ENCODE measurements at places on chromosomes 3 and 15.

GRCh38 chr3:111047042-111047441 is 24.6 kb upstream of the NECTIN3 start:
- no peak for DNase-seq

DNA sequence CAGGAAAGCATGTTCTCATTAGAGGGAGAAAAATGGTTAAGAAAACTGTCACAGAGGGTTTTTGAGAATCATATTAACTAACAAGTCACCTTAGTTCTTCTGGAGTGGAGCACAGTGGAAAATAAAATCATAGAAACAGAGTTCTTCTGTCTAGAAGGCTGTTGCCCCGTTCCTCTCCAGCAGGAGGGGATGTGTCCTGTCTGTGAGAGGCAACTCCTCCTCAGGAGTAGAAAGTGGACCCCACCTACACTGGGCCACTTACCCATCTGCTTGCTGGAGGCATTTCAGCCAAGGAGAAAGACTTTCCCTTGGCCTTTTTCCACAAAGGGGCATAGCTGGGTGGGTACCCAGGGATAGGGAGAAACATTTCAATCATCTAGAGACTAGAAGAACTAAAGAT is 106.6 kb downstream of the SSR3 start:
- DNase-seq = peak; percentile 2

DNA sequence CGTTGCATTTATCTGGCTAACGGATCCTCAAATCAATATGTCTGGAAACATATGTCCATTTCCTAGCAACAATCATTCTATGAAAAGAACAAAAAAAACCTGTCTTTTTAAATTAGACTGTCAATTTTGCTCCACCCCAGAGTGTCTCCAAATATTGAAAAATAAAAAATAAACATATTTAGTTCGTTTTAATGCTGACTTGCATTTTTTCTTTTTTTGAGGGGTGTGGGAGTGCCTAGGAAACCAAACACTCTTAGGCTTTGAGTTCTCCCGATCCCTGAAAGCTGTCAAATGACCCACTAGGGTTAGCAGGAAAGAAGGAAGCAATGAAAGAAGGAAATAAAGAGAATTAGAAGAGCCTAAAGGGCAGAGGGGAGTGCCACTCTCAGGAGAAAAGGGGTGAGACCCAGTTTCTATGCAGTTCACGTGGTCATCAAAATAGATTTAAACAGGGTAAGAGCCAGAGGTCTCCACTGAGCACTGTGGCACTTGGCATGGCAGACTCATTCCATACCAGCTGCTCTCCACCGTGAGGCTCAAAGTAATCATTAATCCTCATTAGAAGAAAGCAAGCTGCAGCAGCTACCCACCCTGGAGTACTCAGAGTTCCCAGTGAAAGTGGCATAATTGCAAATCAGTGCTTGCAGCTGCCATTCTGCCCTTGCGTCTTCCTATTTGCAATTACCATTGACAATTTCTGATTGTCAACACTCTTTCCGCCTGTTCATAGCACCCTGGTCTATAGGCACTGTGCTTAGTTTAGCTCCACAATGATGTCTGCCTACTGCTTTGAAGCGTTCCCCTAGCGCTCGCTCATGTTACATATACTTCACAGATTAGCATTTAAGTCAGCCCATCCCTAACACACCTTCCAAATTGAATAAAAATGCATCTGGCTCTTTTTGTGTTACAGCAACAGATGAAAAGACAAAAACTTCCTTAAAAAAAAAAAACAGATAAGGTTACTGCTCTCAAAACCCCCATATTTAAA is 32.3 kb downstream of the PDZRN3 start:
- no peak for DNase-seq

DNA sequence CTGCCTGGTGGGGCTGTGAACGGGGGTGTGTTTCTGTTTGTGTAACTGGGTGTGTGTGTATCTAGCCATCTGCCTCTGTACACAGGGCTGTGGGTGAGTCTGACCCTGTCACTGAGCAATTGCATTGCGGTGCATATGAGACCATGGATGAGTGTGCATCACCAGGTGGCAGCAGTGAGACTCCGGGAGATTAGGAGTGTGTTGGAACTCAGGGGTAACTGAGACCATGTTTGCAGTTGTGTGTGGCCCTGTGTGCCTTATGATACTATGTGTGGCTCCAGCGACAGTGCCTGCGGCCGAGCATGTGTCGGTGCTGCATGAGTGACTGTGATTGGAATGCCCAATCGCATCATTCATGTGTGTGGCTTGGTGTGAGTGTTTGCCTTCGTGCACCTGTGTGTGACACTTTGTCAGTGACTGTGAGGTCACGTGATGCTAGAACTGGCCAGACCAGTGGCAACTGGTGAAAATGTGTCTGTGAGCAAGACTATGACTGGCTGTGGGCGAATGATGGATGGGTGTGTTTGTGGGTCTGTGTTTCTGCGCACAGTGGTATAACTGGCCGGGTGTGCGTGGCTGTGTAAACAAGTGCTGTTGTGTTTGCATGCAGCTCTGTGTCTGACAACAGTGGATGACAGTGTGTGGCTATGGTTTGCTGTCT is 14.0 kb downstream of the VILL start:
- DNase-seq = no peak

DNA sequence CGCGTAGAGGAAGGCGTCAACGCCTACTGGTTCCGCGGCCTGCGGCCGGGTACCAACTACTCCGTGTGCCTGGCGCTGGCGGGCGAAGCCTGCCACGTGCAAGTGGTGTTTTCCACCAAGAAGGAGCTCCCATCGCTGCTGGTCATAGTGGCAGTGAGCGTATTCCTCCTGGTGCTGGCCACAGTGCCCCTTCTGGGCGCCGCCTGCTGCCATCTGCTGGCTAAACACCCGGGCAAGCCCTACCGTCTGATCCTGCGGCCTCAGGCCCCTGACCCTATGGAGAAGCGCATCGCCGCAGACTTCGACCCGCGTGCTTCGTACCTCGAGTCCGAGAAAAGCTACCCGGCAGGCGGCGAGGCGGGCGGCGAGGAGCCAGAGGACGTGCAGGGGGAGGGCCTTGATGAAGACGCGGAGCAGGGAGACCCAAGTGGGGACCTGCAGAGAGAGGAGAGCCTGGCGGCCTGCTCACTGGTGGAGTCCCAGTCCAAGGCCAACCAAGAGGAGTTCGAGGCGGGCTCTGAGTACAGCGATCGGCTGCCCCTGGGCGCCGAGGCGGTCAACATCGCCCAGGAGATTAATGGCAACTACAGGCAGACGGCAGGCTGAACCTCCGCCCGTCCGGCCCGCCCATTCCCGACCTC is 4.1 kb downstream of the ISLR2 start:
- no peak for DNase-seq

GRCh38 chr3:4107430-4107829 is 195.7 kb upstream of the SETMAR start:
- DNase-seq = no peak

DNA sequence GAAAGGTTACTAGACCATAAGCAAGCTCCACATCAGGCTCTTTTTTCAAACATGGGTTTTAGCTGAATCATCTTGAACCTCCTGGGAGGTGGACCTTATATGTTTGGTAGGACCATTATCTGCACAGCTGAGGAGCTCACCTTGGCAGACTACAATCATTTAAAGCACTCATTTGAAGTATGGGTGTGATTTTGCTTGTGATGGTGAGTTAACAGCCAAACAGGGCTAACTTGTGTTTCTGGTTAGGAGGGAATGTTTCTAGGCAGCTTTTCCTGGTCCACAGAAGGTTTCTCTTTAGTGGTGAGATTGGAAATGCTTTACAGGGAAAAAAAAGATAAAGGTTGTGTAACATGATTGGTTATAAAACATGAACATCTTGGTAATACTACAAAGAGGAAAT is 61.8 kb downstream of the ARHGEF26 start:
- no peak for DNase-seq

DNA sequence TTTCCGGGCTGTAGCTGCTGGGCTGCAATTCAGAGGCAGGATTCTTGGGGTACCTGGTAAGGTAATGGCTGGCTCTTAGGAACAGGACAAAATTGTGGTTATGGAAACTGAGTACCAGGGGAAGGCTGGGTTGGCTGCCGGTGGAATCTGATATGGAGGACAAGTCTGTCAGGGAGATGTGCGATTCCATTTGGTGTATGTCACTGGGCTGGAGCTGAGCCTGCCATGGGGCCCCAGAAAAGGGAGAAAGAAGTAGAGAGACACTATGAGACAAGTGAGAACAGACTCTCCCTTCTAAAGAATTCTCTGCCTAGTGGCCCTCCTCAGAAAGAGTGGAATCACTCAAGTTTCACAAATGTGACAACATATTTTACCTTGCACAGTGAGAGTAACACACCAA is 368.2 kb upstream of the ROPN1 start:
- DNase-seq = no peak

GRCh38 chr15:46258056-46258455 is 623.2 kb downstream of the SQOR start:
- DNase-seq = no peak

- no peak for DNase-seq
Measured at GRCh38 chr3:130384476-130385025, 39.1 kb downstream of the COL6A5 start.

GRCh38 chr3:57791245-57791644 is 35.1 kb downstream of the SLMAP start:
- no peak for DNase-seq

- DNase-seq = no peak
Measured at GRCh38 chr3:111596328-111596727, 1.2 kb upstream of the ZBED2 start.
